ENCODE measurements at places on chromosomes 1 and 21. TPM values are rescaled to one million over a fixed set of nuclear protein-coding genes. Genes with fewer than 3 reads are reported as not detected.
A peak's percentile ranks its signal among the peaks of the same experiment; 100 is the strongest.

DNA sequence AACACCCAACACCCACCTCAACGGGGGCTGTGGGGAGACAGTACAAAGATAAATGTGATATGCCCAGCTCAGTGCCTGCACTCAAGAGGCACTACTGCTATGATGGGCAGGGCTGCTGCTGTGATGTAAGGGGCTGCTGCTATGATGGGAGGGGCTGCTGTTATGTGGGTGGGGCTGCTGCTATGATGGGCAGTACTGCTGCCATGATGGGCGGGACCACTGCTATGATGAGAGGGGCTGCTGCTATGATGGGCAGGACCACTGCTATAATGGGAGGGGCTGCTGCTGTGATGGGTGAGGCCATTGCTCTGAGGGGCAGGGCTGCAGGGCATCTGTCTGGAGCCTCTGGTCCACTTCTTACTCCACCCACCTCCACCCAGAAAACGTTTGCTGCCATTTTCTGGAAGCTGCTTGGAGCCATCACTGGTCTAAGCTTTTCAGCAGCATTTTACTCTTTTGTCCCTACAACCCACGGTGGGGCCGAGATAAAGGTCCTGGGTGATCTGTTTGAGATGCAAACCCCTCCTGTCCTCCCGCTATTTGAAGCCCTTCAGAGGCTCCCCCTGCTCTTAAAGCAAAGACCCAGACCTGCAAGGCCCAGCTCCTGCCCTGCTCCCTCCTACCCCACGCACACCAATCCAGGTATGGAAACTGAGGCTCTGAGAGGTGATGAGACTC lies 656.9 kb downstream of the PTPRU start:
- H3K4me1 ChIP-seq: peaks cover 7% of the 10 kb centered on the region
- H3K4me3 ChIP-seq: no peak overlapping the region
- H3K36me3 ChIP-seq: peaks cover 7% of the 10 kb centered on the region
- no peak overlapping the region for H3K27ac ChIP-seq
- peaks cover 92% of the 10 kb centered on the region for H3K27me3 ChIP-seq

- peaks cover 26% of the 10 kb centered on the region for H3K27me3 ChIP-seq
- no peaks in the 10 kb centered on the region for H3K36me3 ChIP-seq
- H3K4me1 ChIP-seq: peaks cover 6% of the 10 kb centered on the region
- H3K27ac ChIP-seq: no peak overlapping the region
These were observed 139.6 kb downstream of the NAV1 start for GRCh38 chr1:201678264-201679101.

- no peak overlapping the region for H3K27ac ChIP-seq
- peak overlapping the region; percentile 8 for H3K4me3 ChIP-seq
- H3K4me1 ChIP-seq: no peaks in the 10 kb centered on the region
- H3K36me3 ChIP-seq: no peaks in the 10 kb centered on the region
- no peaks in the 10 kb centered on the region for H3K27me3 ChIP-seq
These were observed 566.2 kb upstream of the RGS18 start for GRCh38 chr1:191592039-191592438.

GRCh38 chr1:25879675-25880074 lies 4.2 kb upstream of the PAQR7 start:
- no peak overlapping the region for H3K27ac ChIP-seq
- no peaks in the 10 kb centered on the region for H3K27me3 ChIP-seq

GRCh38 chr1:20325844-20326420 lies 35.3 kb downstream of the VWA5B1 start:
- peaks cover 23% of the 10 kb centered on the region for H3K27me3 ChIP-seq
- no peak overlapping the region for H3K27ac ChIP-seq
- peaks cover 10% of the 10 kb centered on the region for H3K36me3 ChIP-seq
- DNase-seq: no peak
- peaks cover 28% of the 10 kb centered on the region for H3K4me1 ChIP-seq

DNA sequence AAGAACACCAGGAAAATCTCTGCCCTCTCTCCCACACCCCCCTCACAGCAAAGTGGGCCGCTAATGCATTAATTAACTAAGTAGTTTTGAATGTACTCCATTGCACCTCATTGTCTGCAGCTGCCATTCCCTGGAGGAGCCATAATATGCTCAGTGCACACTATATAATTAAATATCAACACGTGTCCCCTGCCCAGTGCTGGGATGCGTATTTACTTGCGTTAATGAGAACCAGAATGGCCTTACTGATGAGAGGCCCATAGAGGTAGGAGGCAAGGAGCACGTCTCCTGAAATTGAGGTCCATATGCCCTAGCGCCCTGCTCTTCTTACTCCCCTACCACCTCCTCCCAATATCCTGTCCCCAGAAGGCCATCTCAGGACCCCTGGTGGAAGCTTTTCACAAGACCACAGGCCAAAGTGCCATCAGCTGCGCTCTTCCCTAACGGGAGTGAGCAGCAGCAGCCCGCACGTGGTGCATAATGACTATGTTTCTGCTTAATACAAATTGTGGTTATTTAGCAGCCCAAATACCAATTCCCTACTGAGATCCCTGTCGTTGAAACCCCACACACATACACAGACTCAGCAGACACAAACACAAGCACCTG lies 76.8 kb downstream of the PLXNA2 start:
- H3K36me3 ChIP-seq: peaks cover 11% of the 10 kb centered on the region
- peaks cover 5% of the 10 kb centered on the region for H3K4me1 ChIP-seq
- no peak for DNase-seq
- no peak overlapping the region for H3K4me3 ChIP-seq

GRCh38 chr1:53463961-53464899 lies 5.0 kb downstream of the DMRTB1 start:
- no peak for DNase-seq
- no peaks in the 10 kb centered on the region for H3K27me3 ChIP-seq
- H3K4me3 ChIP-seq: no peak overlapping the region

GRCh38 chr1:36835017-36835695 lies 199.2 kb downstream of the GRIK3 start:
- H3K4me1 ChIP-seq: peaks cover 2% of the 10 kb centered on the region
- H3K27me3 ChIP-seq: peaks cover 67% of the 10 kb centered on the region
- DNase-seq: no peak
- H3K4me3 ChIP-seq: no peak overlapping the region
- no peaks in the 10 kb centered on the region for H3K36me3 ChIP-seq

GRCh38 chr21:38081708-38082107 lies 165.5 kb upstream of the KCNJ6 start:
- no peaks in the 10 kb centered on the region for H3K36me3 ChIP-seq
- no peak overlapping the region for H3K27ac ChIP-seq
- no peaks in the 10 kb centered on the region for H3K4me1 ChIP-seq
- H3K4me3 ChIP-seq: no peak overlapping the region

GRCh38 chr21:32611471-32611997 lies 643 bp downstream of the CFAP298 start:
- H3K27ac ChIP-seq: peak overlapping the region; percentile 98
- DNase-seq: peak; percentile 17
- peaks cover 6% of the 10 kb centered on the region for H3K27me3 ChIP-seq
- peaks cover 4% of the 10 kb centered on the region for H3K36me3 ChIP-seq

- H3K36me3 ChIP-seq: no peaks in the 10 kb centered on the region
- no peaks in the 10 kb centered on the region for H3K27me3 ChIP-seq
- H3K27ac ChIP-seq: no peak overlapping the region
- H3K4me1 ChIP-seq: no peaks in the 10 kb centered on the region
These were observed 244.8 kb upstream of the PROX1 start for GRCh38 chr1:213742992-213743391.

DNA sequence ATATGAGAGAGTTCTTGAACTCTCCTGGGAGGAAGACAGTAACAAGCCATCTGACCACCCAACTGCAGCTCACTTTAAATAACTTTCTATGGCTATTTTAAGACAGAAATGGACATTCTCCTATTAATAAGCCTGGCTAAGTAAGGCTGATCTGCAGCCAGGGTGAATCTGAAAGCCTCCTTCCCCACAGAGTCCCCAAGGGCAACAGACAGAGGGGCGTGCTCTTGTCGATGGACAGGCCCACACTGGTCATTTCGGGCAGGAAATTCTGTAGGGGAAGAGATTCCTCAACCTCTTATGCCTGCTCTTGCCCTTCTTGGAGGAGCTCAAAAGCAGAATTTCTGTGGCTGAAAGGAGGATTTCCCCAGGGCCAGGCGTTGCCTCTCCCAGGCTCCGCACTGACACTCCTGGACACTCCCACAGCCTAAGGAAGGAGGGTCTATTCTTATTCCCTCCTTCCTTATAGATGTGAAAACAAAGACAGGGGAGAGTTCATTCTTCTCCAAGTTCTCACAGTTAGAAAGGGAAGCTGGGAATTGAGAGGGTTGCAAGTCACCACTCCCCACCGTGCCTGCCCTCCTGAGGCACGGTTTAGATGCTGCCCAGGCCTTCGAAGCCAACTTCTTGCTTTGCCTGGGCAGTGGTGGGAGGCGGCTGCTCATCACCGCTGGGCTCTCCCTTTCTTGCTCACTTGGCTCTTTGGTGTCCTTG lies 17.9 kb upstream of the KANK4 start:
- H3K27me3 ChIP-seq: peaks cover 13% of the 10 kb centered on the region
- H3K27ac ChIP-seq: no peak overlapping the region
- no peak for DNase-seq
- H3K4me1 ChIP-seq: no peaks in the 10 kb centered on the region
- no peaks in the 10 kb centered on the region for H3K36me3 ChIP-seq

DNA sequence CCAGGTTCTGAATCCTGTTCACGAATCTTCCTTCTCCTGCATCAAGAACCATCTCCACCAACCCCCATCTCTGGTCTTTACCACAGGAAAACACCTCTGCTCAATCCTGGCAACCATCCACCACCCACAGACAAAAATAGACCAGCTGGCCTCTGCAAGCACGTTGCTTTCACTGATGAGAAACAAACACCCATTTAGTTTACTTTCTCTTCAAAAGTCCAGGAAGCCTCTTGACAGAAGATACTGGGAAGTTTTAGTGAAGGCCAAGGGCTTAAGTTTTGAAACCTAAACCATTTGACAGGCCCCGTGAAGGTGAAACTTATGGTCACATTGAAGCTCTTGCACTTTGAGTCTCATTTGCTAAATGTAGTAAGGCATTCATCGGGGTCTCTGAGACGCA lies 122.6 kb upstream of the PPP2R5A start:
- H3K4me1 ChIP-seq: peaks cover 25% of the 10 kb centered on the region
- H3K27me3 ChIP-seq: no peaks in the 10 kb centered on the region
- H3K36me3 ChIP-seq: no peaks in the 10 kb centered on the region
- no peak for DNase-seq
- H3K4me3 ChIP-seq: peak overlapping the region; percentile 80
- H3K27ac ChIP-seq: no peak overlapping the region

GRCh38 chr21:26199456-26199855 lies 28.9 kb upstream of the APP start:
- no peaks in the 10 kb centered on the region for H3K4me1 ChIP-seq
- no peak for DNase-seq

DNA sequence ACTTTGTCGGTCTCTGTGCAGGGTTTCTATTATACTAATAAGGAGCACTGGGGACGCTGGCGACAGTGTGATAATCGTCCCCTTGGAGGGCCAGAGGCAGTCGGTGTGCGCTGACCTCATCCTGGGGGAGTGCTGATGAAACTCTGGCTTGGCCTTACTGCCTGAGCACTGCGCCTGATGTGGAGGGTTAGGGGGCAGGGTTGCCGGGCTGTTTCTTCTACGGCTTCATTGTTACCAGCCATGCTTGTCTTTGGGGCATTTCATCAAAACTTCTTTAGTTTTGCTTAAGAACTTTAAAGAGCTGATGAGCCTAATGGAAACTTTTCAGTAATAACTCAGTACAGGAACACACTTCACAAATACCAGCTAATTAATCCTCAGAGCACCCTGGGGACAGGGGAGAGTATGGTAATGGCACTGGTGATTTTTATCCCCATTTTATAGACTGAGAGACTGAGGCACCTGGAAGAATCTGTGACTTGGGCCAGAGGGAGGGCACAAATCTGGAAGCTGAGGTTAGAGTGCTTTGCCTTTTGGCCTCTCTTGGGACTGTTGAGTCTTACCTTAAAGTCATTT lies 81.8 kb downstream of the PEX14 start:
- no peak overlapping the region for H3K27ac ChIP-seq
- H3K36me3 ChIP-seq: peaks cover 3% of the 10 kb centered on the region
- H3K4me3 ChIP-seq: no peak overlapping the region
- no peaks in the 10 kb centered on the region for H3K27me3 ChIP-seq
- H3K4me1 ChIP-seq: peaks cover 21% of the 10 kb centered on the region
- DNase-seq: no peak

DNA sequence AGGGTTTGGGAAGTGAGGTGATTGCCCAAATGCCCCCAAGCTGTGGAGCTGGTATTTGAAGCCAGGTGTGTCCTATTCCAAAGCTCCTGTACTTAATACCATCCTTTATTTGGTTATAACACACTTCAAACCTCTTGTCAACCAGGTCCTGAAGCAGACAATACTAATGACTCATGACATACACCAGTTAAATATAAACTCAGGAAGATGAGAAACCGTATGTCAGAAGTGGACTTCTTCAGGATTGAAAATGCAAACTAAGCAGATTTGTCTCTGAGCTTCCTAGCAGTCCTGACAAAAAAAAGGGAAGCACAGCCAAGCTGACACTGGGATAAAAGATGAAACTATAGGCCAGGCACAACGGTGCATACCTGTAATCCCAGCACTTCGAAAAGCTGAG lies 70.6 kb downstream of the ALPL start:
- H3K36me3 ChIP-seq: no peaks in the 10 kb centered on the region
- H3K4me3 ChIP-seq: no peak overlapping the region

DNA sequence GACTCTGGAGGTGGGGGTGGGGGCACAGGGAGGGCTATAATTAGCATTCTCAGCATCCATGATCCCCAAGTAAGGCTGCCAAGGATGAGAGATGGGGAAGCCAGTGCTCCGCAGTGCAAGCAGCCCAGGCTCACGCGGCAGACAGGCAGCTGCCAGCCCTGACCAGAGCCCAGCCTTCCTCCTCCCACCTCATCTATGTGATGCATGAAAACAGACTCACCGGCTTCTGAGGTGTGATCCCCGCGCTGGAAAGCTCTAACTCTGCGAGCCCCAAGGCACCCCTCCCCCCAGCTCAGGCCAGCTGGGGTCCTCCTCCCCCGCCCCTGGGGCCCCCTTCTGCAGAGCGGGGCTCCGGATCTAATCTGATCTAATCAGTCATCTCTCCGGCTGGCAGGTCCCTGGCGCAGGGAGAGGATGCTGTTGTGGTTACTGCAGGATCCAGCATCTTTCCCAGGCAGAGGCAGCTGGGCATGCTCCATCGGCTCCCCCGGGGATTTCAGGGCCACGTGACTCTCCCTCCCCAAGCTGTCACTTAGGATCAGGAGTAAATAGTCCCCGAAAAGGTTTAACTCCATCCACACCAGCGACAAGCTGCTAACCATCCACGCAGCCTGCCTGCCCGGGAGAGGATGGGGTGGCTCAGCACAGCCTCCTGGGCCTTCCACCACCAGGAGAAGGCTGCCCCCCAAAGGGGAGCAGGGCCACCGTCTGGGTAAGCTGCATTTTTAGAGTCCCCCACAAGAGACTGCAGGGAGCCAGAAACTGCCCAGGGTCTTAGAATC lies at the start of gene PLEKHA6:
TSS of gene PLEKHA6 (minus strand) at position 456 of the 782 bp plus-strand sequence. CDS start 86,202 bp downstream, outside the sequence.
- peaks cover 21% of the 10 kb centered on the region for H3K27me3 ChIP-seq
- DNase-seq: no peak
- H3K36me3 ChIP-seq: no peaks in the 10 kb centered on the region
- no peak within 1 kb of the TSS for H3K27ac ChIP-seq

GRCh38 chr1:36807262-36807661 lies 227.1 kb downstream of the GRIK3 start:
- no peak for DNase-seq
- H3K4me3 ChIP-seq: no peak overlapping the region
- no peak overlapping the region for H3K27ac ChIP-seq
- peaks cover 2% of the 10 kb centered on the region for H3K36me3 ChIP-seq
- no peaks in the 10 kb centered on the region for H3K4me1 ChIP-seq

The NPPB gene
- not detected for total RNA-seq

The TMOD4 gene
- total RNA-seq: 1.0 TPM

The LYPLA2 gene
- total RNA-seq: 57.1 TPM

The RPTN gene
- not detected for total RNA-seq

Data from T-helper 17 cell (primary cell).